ENCODE measurements at places on chromosomes 1 and 21. TPM values are rescaled to one million over a fixed set of nuclear protein-coding genes. Genes with fewer than 3 reads are reported as not detected.

MAP10 gene
- 3.4 TPM for total RNA-seq

CDCA8 gene
- 1.4 TPM for total RNA-seq

ITLN1 gene
- total RNA-seq: 2.0 TPM

OPN3 gene
- total RNA-seq: 12.0 TPM

ARTN gene
- 1.8 TPM for total RNA-seq

GRCh38 chr1:165047994-165048393 is 308.5 kb downstream of the LMX1A start:
- DNase-seq: no peak

GRCh38 chr1:235473806-235474205 is 30.4 kb downstream of the B3GALNT2 start:
- no peak for DNase-seq

SPRR2B gene
- total RNA-seq: not detected

DNA sequence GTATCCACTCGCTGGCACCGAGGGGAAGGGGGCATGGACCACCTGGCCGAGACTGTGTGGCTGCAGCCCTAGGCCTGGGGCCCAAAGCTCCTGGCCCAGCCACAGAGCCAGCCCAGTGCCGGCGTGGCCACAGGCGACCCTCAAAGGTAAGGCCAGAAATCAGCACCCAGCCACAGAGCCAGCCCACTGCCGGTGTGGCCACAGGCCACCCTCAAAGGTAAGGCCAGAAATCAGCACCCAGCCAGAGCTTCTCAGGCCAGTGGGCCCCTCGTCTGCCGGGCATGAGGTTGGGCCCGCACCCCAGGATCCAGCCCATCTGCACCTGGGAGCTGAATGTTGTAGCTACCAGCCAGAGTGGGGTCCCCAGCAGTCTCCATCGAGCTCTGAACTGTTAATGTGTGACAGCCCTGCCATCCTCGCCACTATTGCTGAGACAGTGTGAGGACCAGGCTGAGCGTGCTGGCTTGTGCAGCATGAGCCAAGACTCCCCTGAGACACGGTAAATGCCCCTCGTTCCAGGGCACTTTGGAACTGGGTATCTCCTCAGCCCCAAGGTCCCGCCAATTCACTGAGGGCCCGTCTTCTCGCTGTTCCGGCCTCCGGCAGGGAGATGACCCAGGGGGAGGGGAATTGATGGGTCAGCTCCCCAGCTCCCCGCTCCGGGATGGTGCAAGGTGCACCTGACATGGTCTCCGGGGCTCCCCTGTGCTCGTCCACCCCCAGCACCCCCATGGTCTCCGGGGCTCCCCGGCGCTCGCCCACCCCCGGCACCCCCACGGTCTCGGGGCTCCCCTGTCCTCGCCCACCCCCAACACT is 4.7 kb upstream of the FTCD start:
- no peak for DNase-seq

SLC45A1 gene
- 1.9 TPM for total RNA-seq

- no peak for DNase-seq
Observed at GRCh38 chr1:236313427-236313826, 31.7 kb upstream of the ERO1B start.

GRCh38 chr1:13890766-13891165 is 190.8 kb downstream of the PRDM2 start:
- no peak for DNase-seq

DNA sequence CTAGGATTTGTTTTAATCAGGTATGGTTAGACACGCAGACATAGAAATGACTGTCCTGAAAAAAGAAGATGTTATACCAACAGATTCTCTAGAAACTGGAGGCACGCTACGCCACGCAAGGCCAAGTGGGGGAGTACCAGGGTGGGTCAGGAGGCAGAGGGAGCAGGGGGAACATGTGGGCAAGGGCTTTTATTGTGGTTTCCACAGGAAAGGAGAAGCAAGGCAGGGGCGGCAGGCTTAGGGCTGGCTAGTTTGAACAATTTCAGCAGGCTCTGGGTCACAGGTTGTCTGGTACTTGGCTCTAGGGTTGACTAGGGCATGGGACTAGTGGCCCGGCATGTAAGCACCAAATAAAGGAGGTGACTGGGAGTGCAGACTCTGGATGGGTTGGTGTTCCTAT is 7.2 kb downstream of the MTARC2 start:
- DNase-seq: no peak

DNA sequence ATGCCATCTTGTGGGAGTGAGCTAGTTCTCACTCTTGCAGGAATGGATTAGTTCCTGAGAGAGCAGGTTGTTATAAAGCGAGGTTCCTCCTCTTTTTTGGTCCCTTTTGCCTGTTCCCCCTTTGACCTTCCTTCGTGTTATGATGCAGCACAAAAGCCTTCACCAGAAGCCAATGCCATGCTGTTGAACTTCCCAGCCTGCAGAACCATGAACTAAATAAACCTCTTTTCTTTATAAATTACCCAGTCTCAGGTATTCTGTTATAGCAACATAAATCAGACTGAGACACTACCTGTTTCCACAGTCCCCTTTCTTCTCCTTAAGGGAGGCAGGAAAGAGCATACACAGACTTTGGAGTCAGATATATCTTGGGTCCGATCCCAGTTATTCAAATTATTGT is 25.6 kb downstream of the DISP3 start:
- DNase-seq: no peak

GRCh38 chr1:92211166-92211565 is 6.5 kb upstream of the C1orf146 start:
- DNase-seq: no peak

GRCh38 chr1:155466996-155467395 is 95.6 kb downstream of the ASH1L start:
- DNase-seq: no peak

SHE gene
- total RNA-seq: 6.3 TPM

ADGRB2 gene
- total RNA-seq: 2.9 TPM

DNA sequence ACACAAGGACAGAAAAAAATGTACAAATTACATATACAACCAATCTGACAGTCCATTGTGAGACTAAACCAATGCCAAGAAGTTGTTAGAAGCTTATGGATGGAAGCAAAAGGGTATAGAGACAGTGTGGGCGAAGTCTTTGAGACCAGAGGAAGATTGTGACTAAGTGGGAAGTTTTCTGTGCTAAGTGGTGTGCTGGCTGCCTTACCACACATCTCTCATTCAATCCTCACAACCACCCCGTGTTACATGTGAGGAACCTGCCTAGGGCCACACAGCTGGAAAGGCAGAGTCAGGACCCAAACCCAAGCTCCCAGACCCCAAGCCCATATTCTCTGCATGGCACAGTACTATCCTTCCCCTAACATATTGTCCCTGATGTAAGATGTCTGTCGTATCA is 53.5 kb upstream of the DUSP10 start:
- no peak for DNase-seq

DNA sequence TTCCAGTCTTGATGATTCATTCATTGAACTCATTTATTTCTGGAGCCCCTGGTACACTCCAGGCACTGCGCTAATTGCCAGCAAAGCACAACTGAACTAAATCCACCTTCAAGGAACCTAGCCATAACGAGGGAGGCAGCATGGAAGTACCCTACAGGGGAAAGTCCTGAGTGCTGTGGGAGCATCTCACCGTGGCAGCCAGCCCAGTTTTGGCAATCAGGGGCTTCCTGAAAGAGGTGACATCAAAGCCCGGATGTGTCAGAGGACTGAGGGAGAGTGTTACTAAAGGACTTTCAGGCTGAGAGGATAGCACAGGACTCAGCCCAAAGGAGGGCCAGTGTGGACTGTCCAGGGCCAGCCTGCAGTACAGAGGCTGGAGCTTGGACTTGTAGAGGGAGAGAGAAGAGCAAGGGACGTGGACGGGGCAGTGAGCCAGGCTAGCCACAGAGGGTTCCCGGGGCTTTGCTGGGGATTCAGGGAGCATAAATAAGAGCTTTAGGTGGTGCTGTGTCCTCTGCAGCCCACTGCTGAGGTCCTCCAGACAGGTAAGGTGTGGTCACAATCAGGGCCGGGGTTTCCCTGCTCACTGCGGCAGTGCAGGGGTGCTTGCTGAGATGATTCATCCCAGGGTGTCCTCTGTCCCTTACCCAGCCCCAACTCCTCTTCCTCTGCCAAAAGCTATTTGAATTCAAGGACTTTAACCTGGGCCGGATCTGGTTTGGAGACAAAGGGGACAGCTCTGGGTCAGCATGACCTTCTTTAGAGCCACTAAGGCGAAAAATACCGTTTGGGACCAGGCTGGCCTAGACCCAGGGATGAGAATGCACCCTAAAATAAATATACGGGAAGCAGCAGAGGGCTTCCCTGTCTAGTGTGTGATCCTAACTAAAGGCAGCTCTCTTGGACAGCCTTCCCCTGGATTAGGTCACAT is 128.3 kb downstream of the EDEM3 start:
- DNase-seq: no peak

DNA sequence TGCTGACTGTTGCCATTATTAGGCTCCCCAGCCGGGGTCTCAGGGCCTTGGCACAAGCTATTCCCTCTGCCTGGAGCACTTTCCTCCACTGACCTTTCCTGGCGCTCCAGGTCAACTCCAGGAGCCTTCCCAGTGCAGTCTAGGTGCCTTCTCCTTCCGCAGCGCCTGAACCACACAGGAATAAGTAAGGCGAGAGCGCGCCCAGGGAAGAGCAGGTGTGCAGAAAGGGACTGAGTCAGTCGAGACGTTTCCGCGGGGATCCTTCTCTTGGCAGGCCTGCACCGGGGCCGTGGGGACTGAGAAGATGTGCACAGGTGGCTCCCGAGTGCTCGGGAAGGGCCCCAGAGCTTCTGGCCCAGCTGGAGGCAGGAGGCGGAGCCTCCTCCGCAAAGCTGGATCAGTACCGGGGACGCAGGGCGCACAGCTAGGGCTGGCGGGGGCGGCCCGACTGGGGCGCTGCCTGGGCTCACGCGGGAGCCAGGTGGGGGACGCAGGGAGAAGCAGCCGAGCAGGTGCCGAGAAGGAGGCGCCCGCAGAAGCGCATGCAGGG is 765 bp upstream of the BMP8A start:
- DNase-seq: no peak

- no peak for DNase-seq
Observed at GRCh38 chr1:248165186-248165585, 9.4 kb upstream of the OR2M2 start.

SDHB gene
- total RNA-seq: 80.6 TPM

DNA sequence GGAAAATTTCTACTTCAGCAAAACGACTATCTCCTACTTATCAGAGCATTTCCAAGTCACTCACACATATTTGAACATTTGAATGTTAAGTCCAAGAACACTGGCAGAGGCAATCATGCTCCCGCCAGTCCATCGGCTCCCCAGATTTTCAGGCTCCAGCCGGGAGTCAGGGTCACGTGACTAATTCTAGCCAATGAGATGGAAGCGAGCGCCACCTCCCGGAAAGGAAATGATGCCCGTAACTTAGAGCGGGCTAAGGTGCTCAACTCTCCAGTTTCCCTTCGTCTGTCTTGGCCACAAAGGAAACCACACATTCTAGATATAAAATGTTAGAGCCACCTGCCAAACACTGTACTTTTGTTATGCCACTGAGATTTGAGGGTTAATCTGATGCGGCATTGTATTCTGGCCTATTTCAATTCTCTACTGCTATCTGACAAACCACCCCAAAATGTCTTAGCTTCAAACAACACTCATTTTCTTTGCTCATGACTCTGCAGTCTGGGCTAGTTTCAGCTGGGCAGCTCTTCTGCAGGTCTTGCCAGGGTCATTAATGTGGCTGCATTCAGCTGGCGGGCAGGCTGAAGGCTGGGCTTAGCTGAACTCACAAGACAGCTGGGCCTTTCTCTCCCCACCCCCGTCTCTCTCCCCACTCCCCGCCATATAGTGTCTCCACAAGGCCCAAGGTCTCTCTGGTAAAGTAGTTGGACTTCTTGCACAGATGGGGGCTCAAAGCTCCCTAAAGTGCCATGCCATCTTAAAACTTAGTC is 16.5 kb upstream of the LHX4 start:
- DNase-seq: no peak

GRCh38 chr1:235776396-235776795 is 90.3 kb downstream of the LYST start:
- DNase-seq: no peak

KCNJ9 gene
- not detected for total RNA-seq

- DNase-seq: peak; percentile 49
Observed at GRCh38 chr1:20725189-20726117, 7.0 kb downstream of the SH2D5 start.

TPTE gene
- not detected for total RNA-seq

CASQ2 gene
- total RNA-seq: 2.1 TPM

- DNase-seq: no peak
Observed at GRCh38 chr21:24844671-24845070, 762.6 kb downstream of the MRPL39 start.

- DNase-seq: no peak
Observed at GRCh38 chr1:207463021-207463420, 8.9 kb downstream of the CR2 start.

DNA sequence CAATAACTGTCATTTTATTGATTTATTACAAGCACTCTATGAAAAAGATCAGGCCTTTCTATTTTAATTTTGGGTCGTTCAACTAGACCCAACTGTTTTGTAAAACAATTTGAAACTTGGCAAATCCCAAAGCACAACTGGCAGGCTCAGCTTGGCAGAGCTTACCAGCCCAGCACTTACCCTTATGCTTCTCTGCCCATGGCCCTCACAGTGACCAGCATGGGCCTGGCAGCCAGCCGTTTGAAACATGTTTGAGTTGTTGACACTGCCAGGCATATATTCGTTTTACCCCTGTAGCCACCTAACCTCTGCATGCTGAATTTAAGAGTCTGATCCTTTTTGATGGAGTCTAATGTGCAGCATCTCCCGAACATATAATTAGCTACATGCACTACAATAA is 796.7 kb upstream of the ADGRL2 start:
- DNase-seq: no peak

ABL2 gene
- total RNA-seq: 27.4 TPM

DNA sequence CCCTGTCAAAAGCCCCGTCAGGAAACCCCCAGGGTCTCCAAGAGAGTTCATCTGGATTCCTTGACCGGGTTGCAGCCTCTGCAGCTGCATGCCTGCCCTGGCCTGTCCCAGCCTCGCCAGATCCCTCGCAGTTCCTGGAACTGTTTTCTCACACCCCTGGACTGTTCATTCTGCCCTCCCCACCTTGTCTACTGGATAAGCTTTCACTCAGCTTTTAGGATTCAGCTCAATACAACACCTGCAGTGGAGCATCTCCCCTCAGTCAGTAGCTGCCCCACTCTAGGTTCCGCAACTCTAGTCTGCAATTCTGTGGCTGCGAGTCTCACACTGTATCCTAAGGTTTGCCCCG is 67.2 kb downstream of the FAM163A start:
- no peak for DNase-seq

DNA sequence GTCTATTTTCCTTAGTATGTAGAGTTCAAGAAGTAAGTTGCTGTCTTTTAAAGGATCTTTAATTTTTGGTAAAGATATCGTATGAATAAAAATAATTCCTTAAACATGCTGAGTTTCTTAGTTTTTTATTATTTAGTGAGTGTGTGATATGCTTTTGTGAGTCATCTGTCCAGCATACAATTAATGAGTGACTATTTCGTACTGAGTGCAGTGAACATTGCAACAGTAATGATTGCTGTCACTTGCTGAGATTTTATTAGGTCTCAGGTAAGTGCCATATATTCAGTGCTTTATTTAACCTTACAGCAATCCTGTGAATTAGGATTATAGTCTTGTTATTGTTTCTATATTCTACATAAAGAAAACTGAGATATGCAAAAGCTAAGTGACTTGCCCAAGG is 22.6 kb downstream of the MIGA1 start:
- no peak for DNase-seq

DCST2 gene
- 3.3 TPM for total RNA-seq

GRCh38 chr1:12124693-12125421 is 41.9 kb upstream of the TNFRSF1B start:
- DNase-seq: peak; percentile 75

- DNase-seq: no peak
Observed at GRCh38 chr1:204344665-204345355, 14.9 kb downstream of the PLEKHA6 start.

GRCh38 chr1:46393510-46393909 is 607 bp upstream of the FAAH start:
- no peak for DNase-seq

NBPF6 gene
- total RNA-seq: 0.33 TPM

Data from breast epithelium (tissue), 4 donors.